ENCODE measurements at places on chromosomes 7 and 10.

DNA sequence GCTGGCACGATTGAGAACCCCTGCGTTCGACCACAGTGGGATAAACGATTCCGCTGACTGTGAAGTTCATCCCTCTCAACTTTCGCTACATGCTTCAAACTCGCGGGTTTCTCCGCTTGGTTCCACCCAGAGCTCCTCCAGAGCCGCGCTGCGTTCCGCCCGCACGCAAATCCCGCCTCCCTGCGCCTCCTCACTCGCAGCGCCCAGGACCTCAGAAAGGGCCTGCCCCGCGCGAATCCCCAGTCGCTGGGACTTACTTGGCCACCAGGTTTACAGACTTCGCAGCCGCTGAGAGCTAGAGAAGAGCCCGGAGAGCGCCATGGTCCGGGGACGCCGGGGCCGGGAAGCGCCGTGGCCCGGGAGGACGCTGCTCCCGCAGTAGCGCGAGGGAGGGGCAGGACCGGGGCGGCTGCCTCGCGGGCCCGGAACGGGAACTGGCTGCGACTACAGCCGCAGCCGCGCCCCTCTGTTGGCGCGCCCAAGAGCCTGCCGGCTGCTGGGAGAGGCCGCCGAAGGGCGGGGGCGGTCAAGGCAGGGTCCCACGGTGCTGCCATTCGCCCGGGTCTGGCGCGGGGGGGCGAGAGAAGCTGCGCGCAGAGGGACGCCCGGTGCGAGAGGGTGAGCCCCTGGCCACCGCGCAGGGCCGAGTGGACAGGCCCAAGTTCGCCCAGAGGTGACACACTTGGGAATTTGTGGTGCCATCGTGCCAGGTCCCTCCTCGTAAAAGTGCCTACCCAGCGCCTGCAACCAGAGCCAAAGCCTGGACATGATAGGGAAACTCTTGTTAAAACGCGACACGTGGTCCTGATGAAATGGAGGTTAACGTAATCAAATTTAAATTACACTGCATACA, at the start of gene NOD1:
Gene NOD1 (minus strand): TSS at position 436 of the 853 bp plus-strand sequence. CDS start 21,863 bp downstream, outside the sequence.
- DNase-seq, result peak; percentile 45

DNA sequence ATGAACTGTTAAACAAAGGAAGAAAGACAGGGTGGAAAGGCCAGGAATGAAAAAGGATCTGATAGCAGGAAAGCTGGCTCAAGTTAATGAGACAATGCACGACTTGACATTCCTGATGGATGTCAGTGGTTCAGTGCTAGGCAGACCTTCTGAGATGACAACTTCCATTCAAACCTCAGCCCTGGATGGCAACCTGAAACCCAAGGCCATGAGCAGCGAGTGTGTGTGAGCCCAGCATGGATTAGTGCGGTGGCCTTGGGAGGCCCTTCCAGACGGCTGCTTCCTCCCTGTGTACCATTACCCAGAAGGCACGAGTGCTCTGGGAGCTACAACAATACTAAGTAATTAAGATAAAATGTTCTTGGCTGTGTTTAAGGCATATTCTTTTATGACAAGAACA, 18.8 kb downstream of the TRIL start:
- DNase-seq, result no peak

- no peak for DNase-seq
These were observed 158.9 kb upstream of the ASAH2 start for GRCh38 chr10:50410066-50410811.

DNA sequence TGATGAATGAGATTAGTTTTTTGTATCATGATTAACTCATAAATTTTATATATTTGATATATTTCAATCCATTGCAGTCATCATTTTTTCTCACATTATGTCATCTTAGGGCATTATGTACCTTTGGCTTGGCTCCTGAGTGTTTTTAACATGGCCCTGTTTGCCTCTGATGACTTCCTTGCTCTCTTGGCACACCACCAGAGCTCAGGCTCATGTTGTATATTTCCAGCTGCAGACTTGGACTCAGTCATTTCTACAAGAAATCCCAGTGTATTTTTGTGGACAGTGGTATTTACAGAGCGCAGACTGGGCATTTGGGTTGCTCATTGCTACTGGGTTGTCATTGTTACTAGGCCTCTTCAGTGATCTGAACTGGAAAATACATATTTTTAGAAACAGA, 188.5 kb downstream of the ADRA2A start:
- DNase-seq, result no peak

- no peak for DNase-seq
These were observed 29.4 kb upstream of the NMT2 start for GRCh38 chr10:15197911-15198310.

DNA sequence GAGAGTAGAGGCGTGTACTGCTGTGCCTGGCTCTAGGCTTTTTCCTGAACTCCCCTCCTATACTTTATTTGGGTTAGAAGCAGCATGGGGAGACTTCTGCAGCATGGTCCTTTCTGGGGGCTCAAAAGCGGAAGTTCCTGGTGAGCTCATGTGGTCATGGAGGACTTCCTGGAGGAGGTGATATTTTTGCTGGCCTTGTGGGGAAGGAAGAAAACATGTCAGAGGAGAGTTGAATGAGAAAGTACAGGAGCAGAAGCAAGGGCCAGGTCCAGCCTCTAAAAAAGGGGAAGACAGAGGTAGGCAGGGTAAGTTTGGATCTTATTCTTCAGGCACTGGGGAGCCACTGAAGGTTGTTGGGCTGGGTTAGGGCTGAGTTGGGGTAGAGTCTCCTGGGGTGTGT, 45.5 kb downstream of the CASTOR2 start:
- no peak for DNase-seq

GRCh38 chr10:14656052-14656730, 118.5 kb downstream of the FAM107B start:
- DNase-seq, result no peak

DNA sequence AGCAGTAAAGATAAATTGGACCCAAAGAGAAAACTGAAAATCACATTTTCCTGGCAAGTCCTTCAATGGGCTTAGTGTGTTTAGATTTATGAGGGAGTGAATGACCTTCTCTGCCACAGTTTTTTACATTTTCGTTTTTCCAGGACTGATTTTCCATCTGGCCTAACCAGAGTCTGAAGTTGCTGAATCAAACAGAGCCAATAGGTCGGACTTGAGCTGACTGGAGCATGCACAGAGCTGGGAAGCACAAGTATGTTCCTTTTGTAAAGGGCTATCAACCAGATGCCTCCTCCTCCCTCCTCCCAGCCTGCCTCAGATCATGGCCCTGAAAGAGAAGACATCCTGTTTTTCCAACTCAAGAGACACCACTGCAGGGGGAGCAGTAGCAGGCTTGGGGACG, 126.0 kb upstream of the ANKRD1 start:
- DNase-seq, result no peak

- DNase-seq, result peak; percentile 39
These were observed 81.2 kb upstream of the UCN3 start for GRCh38 chr10:5283305-5284158.

GRCh38 chr7:44052771-44053365, 8.4 kb downstream of the DBNL start:
- no peak for DNase-seq

DNA sequence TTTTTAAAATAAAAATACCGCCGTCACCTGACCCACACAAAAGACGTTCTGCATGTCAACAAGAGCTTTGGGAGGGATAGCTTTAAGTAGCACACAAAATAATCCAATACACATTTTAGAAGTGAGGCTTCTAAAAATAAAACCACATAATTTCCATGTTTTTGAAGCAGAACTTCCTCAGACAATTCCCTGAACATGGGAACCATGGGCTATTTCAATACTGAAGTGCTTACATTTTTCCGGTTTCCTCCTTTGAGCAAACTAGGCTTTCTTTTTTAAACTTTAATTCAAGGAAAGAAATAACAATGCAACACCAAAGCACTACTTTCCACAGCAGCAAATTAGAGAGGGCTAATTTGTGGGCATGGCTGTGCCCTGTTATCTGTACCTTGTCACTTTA, 59.9 kb downstream of the ELMO1 start:
- no peak for DNase-seq

DNA sequence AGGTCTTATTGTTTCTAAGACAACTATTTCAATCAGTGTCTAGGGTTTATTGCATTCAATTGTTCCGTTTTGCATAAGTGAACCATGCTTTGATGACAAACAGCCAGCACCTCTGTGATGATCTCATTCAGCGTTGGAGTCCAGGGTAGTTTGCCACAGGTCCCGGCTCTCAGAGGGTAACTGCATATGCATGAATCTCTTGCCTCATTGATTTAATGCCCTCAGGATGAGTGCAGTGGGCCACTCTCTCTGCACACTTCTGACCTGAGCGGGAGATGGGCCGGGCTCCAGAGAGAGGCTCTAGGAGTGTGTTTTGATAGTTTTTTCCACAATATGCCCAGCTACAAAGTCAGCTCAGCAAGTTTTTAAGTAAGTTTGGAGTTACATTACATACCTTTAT, 83.9 kb downstream of the HECW1 start:
- DNase-seq, result no peak

- no peak for DNase-seq
These were observed 10.3 kb downstream of the ADRB1 start for GRCh38 chr10:114053946-114054345.

GRCh38 chr10:21929070-21929469, 74.5 kb downstream of the DNAJC1 start:
- no peak for DNase-seq

GRCh38 chr7:103113164-103113563, 35.7 kb downstream of the NAPEPLD start:
- DNase-seq, result no peak

GRCh38 chr7:106178593-106179134, 66.6 kb upstream of the SYPL1 start:
- no peak for DNase-seq

DNA sequence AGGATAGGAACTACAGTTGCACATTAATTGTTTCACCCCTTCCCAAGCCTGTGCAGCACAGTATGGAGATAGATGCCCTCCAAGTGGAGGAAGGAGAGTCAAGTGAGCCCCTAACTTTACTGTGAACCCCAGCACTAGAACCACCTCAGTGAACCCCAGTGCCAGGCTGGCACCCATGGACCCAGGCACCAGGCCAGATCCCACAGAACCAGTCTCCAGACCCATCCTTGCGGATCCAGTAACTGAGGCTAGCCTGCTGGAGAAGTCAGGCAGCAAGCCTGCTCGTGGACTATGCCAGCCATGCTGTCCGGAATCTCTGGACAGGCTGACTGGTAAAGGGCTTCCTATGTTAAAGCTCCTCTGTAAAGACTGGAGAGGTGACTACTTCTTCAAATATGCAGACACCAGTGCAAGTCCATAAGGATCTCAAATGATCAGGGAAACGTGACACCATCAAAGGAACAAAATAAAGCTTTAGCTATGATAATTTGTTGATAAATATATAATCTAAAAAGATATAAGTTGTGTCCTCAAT, 27.7 kb downstream of the SHOC2 start:
- DNase-seq, result no peak

DNA sequence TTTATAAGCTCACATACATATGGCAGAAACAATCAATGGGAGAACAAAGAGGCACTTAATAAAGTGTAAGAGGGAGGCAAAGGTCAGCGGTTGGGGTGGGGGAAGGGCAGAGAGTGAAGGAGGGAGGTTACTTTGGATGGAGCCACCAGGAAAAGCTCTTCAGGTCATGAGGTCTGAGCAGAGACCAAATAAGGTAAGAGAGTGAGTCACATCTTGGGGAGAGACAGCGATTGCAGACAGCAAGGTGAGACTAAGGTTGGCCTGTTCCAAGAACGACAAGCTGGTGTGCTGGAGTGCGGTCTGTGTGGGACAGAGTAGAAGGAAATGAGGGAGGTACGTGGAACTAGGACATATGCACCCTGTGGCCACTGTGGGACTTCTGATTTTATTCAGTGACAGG, 74.3 kb upstream of the TOMM7 start:
- DNase-seq, result no peak

- DNase-seq, result no peak
These were observed 59.6 kb downstream of the ATOH7 start for GRCh38 chr10:68172324-68172723.

DNA sequence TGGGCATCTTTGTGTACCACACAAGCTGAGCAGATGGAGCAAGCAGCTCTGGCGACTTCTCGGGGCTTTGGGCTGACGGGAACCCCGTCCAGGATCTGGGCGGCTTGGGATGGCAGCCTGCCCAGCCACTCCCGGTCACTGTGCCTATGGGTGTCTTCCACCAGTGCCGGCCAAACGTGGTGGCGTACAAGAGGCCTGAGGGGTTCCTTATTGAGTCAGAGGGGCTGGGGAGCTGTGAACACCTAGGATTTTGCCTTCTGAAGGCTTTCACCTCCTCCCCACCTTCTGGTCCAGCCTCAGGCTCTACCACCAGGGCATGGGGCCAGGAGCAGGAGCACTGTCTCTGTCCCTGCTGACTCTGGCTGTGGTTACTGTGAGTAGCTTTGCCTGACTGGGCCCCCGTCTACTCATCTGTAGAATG, 71.8 kb upstream of the PPIF start:
- DNase-seq, result no peak

DNA sequence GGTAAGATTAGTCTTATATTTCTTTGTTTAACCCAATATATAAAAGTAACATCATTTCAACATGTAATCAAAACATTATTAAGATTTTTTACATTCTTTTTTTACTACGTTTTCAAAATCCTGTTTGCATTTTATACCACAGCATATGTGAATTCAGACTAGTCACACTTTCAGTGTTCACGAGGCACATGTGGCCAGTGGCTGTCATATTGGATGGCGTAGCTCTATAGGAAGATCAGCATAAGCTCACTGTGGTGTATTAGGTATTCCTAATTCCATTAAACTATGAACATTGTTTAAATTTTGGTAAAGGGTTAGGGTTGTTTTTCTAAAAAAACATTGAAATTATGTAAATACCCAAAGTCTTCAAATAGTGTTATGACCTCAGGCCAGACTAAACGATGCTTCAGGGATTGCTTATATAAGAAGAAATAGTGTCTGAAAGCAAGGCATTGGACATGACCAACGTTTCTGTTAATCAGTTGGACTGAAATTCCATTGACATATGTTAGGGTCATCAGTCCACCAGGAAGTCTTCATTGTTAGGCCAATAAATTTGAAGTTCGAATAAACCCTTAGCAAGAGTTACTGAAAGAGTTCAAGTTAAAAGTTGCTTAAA, 97.0 kb downstream of the BICC1 start:
- DNase-seq, result no peak

DNA sequence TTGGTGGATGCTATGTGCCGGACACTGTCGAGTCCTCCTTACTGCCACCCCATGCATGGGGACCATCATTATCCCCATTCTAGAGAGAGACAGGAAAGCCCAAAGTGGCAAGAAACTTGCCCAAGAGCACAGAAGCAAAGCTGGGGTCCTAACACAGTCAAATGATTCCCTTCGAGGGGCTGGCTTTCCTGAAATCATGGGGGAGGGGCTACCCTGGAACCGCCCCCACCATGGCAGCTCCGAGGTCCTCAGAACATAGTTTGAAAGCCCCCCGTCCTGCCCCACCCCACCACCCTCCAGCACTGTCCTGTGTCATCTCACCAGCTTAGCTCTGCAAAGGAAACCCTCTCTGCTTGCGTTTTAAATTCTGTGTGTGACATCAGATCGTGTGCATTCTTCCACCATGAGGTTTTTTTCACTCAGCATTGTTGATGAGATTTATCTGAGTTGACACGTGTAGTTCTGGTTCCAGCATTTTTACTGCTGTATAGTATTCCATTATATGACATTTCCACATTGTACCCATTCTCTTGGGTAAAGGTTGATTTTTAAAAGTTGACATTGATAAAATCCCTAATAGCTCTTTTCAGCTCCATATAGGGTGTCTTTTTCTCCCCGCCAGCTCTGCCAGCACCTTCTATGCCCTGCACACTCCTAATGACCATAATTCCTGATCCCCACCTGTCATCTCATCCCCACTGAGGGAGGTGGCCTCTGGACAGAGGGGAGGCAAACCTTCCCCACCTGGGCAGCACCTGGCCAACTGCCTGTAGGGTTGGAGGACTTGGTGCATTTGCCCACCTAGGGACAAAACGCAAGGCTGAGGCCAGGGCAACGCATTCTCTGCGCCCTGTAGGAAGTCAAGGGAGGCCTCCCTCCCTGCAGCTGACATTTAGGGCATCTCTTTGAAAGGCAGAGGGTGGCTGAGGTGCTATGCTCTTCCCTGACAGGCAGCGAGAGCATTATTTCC, 100.2 kb upstream of the GPR26 start:
- DNase-seq, result no peak

Data from effector CD4-positive, alpha-beta T cell (primary cell).